ENCODE measurements at places on chromosomes 3 and 15.

GRCh38 chr3:16369276-16369675, 104.3 kb downstream of the OXNAD1 start:
- no peak for DNase-seq

- DNase-seq = no peak
Observed at GRCh38 chr3:67788396-67788795, 134.0 kb upstream of the SUCLG2 start.

- DNase-seq = no peak
Observed at GRCh38 chr3:81375921-81376320, 385.5 kb downstream of the GBE1 start.

- DNase-seq = no peak
Observed at GRCh38 chr3:45990181-45990580, 5.4 kb downstream of the FYCO1 start.

DNA sequence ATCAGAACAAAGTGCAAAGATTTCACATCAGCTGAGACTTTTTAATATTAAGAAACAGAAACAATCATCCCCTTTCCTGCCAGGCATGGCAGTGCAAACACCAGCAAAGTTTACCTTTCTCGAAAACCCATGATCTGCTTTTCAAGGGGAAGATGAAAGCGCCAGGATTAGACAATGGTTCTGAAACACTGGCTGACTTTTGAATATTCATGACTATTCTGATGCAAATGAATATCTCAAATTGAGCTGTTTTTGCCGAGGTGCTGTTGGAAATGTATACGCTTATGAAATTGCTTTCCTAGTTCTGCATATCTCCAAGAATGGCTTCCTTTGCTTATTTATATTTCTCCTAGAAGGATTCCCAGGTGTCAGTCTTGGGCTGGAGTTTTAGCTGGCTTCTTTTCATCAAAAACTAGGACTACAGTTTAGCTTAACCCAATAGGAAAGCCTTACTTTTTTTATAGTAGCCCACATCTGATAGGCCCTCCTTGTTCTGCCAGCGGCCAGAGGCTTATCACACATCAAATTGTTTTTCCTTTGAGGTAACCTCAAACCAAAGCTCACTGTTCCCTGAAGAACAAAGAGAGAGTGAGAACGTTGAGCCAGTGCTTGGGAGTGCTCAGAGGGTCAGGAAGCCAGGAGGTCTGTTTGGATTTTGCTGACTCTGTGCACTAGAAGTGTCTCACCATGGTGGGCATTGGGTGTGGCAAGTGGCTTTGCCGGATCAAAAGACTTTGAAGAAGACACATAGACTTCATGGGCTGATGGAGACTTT, 74.0 kb upstream of the PLCL2 start:
- DNase-seq = no peak

GRCh38 chr3:74288761-74289160, 325.7 kb downstream of the CNTN3 start:
- DNase-seq = no peak

DNA sequence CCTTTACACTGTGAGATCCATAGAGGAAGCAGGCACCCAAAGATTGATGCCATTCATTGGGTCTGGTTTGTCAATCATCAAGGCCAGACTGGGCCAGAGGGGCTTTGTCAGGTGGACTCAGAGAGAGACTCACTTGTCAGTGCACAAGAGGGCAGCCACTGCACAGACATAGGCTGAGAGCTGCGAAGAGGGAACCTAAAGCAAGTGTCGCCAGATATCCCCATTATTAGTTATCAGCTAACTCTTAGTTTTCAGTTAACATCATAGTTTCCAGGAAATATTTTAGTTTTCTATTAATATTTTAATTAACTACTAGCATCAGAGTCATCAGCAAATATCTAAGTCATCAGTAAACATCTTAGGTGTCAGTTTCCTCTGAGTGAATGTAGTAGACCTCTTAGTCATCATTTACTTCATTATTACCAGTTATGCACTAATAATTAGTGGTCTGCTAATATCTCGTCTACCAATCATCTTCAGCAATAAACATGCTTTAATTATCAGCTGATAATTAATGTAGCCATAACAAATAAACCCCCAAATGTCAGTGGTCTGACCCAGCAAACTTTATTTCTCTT, 41.7 kb upstream of the LIMD1 start:
- no peak for DNase-seq

DNA sequence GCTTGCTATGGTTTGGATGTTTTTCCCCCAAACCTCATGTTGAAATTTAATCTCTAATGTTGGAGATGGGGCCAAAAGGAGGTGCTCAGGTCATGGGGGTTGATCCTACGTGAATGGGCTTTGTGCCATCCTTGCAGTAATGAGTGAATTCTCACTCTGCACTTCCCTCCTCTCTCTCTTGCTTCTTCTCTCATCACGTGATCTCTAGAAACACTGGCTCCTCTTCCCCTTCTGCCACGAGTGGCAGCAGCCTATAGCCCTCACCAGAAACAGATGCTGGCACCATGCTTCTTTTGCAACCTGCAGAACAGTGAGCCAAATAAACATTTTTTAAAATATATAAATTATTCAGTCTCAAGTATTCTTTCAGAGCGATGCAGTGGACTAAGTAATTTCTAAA, 13.3 kb upstream of the PLSCR1 start:
- no peak for DNase-seq

DNA sequence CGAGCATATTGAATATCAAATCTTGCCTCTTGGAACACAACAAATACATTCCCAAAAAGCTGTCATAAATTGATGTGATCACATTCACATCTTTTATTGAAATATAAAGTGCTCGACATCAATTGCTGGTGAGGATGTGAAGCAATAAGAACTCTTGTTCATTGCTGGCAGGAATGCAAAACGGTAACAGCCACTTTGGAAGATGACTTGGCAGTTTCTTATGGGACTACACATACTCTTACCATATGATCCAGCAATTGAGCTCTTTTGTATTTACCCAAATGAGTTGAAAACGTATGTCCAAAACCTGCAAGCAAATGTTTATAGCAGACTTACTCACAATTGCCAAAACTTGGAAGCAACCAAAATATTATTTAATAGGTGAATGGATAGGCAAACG, 234.9 kb downstream of the CACNA2D3 start:
- no peak for DNase-seq

DNA sequence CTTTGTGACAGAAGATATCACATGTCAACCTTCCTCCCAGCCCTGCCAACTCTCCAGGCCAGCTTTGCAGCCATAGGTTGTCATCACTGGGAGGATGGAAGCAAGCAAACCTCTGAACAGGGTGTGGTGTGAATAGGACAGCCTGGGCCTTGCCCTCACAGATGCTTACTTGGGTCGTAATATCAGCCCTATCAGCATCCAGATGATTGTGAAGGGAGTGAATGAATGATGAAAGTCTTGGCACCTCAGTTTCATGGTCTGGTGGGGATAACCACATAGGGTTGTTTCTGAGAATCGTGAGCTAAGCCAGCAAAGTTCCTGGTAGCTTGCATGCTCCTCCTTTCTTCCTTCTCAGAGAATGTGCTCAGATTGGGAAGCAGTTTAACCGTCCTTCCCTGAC, 55.1 kb upstream of the POLR2M start:
- no peak for DNase-seq

GRCh38 chr3:64599651-64600050, 88.1 kb downstream of the ADAMTS9 start:
- no peak for DNase-seq

GRCh38 chr3:16370503-16370871, 105.5 kb downstream of the OXNAD1 start:
- no peak for DNase-seq

- DNase-seq = no peak
Observed at GRCh38 chr3:108088697-108089096, 2.1 kb downstream of the CD47 start.

DNA sequence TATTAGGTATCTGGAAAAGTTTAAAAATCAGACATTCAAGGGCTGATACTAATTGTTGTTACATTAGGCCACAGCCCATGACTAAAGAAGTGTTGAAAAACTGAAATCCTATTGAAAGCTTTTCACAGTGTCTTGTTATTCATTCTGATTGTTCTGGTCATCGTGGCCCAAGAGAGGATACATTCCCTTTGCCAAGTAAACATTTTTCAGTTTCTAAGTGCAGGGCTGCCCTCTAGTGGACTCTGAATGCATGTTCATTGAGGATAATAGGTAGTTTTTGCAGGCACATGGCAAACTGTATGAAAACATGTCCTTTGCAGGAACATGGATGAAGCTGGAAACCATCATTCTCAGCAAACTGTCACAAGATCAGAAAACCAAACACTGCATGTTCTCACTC, 181.1 kb downstream of the MYRIP start:
- peak; percentile 0 for DNase-seq

DNA sequence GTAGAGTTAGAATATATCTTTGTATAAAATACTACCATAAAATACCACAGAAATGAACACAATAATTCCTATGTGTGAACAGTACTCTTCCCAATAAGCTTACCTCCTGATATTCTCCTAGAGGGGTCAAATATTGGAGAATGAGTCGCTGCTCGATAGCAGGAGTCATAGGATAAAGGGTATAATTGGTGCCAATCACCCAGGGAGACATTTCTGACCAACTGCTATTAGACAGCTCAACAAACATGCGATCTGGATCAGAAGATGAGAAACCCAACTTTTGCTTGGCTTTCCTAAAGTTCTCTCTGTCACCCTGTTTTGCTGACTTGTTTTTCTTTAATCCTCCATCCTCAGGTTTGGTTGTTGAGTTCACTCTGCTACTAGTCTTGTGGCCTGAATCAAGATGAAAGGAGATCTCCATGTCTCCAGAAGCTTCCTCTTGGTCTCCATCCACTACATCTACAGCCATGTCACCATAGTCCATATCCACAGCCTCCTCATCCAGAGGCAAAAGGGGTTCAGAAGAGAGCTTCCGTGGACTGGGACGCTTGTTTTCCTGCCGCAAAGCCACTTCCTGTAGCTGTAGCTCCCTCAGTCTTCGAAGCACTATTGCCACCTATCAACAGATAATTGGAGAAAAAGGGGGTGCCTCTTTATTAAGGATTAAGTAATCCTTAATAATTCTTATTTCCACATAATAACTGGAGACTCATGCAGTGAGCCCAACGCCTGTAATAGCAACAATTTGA, 50.4 kb downstream of the RBM15B start:
- DNase-seq = no peak

- DNase-seq = no peak
Observed at GRCh38 chr3:61356685-61357084, 105.4 kb upstream of the FHIT start.

- no peak for DNase-seq
Observed at GRCh38 chr3:190303884-190304283, 18.4 kb downstream of the CLDN1 start.

DNA sequence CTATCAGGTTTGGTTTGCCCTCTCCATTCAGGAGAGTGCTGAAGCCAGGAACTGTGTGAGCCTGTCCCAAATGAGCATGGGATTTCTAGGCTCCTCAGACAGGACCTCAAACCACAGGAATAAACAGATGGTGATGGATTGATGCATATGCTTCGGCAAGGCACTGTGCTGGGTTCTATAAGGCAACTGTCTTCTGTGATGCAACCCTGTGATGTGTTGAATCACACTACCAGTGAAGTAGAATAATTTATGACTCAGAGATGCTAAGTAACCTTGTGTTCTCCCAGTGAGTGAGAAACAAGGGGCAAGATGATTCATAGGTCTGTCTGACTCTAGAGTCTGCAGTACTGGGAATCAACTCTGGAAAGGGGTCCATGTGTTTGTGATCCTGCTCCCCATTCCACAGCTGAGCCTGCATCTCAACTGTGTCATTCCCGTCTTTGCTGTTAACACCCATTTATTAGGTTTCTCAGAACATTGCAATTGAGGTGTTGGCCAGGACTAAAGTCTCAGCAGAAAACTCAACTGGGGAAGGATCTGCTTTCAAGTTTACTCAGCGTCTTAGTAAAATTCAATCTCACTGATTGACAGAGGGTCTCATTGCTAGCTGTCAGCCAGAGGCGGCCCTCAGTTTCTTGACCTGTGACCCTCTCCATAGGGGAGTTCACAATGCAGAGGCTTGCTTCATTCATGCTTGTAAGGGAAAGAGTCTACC, 510.1 kb upstream of the CFAP20DC start:
- no peak for DNase-seq

DNA sequence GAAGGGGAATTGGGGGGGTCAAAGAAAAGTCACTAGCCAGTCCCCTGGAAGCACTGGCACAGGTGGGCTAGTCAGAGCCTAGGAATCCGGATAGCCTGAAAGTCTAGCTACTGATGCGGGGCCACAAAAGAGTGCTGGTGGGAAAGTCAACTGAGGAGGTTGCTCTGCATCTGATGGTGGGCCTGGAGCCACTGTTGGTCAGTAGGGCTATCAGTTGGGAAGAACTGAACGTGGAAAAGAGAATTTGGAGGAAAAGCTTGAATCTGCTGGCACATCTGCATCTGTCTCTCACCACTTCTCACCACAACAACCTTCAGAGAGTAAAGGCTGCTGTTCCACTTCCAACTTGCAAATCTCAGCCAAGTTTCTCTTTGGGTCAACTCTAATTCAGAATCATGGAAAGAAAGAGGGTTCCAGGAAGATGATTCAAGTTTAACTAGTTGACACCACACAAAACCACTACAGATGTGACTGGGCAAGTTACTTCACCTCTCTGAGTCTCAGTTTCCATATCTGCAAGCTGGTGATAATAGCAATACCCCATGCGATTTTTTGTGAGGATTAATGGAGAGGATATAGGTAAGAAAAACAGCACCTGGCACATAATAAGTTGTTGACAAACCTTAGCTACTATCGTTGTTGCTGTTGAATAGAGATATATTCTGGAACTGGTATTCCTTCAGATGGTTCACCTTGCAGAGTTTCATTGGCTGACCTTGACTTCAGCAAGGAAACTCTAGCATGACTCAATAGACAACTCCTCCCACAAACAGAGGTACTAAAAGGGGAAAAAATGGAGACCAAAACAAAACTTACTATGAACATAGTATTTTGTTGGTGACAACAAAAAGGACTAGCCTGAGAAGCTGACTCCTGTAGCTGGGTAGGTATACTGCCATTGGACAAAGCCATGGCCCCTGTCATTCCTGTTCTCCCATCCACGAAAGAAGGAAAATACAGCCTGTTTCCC, 280.2 kb upstream of the STT3B start:
- no peak for DNase-seq

DNA sequence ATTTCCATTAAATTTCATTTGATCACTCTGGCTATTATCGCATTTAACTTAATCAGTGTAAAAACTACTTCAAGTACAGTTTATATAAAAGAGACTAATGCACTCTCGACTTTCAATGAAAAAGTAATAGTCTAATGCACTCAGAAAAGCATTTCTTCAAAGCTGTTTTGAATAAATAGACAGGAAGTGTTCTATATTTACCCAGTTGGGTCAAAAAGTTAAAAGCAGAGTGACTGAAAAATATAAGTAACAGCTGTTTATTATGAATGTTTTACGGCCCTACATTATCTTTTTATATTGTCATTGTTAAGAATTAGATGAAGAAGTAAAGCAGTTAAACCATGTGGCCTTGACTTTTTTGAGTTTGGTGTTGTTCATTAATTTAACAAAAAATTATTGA, 391.8 kb downstream of the ZPLD1 start:
- peak; percentile 37 for DNase-seq
